Foreskin fibroblast (primary cell): ENCODE measurements at places on chromosomes 1 and 21.

- DNase-seq = no peak
These were observed 3.3 kb downstream of the LRRC38 start for GRCh38 chr1:13510499-13510898.

DNA sequence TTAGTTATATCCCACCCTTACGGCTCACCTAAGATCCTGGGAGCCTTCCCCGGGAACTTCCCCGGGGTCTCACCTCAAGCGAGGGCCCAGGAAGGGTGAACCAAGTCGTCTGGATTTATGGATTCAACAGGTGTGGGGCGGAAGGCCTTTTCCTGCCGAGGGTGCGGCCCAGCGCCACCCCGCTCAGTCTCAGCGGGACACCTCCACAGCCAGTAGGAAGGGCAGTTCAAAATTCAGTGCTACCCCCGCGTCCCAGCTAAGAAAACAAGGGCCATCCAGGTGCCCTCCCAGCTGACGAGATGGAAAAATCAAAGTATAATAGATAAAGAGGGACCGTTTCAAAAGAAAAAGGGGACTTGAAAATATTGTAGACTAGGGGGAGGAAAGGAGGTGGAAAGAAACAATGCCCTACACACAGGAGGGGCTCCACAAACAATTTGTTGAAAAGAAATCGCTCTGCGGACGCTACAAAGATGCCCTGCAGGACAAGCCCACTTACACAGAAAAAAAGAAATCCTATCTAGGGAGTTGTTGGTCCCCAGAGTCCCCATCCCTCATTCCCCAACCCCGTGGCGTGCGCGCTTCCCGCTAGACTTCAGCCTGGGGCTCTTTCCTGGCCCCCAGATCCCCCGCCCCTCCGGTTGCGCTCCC, 1.3 kb downstream of the SLC2A1 start:
- DNase-seq = no peak

GRCh38 chr21:23542097-23542496, 2065.2 kb downstream of the MRPL39 start:
- DNase-seq = no peak

- DNase-seq = peak; percentile 22
These were observed 734.3 kb downstream of the ADGRL2 start for GRCh38 chr1:82534996-82535395.

DNA sequence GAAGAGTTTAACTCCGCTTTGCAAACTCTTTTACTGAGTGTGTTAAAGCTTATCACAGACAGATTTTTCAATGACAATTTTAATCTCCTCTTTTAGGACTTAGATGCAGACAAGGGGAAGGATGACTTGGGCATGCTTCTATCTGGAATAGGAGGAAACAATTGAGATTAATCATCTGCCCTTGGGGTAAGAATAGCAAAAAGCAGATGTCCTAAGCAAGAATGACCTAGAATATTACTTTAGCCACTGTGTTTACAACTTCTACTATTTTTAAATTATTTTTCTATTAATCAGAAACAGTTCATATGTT, 569.0 kb upstream of the ADGRL2 start:
- DNase-seq = peak; percentile 88

DNA sequence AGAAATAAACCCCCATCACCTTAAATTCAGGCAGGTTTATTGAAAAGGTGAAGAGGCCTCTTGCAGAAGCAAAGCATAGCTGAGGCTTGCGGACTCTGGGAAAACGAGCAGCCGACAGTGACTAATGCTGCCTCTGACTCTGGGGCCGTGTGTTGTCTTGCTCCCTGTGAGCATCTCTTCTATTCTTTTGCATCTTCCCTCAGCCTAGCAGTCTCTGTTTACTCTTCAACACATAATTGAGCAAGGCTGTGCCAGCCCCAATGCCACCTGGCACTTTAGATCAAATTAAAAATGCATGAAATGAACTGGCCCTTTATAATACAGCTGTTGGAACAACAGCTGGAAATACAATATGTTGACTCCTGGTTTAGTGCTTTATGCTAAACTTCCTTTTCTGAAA, 18.4 kb upstream of the REG4 start:
- peak; percentile 15 for DNase-seq

GRCh38 chr1:229478852-229479251, 29.3 kb downstream of the NUP133 start:
- DNase-seq = no peak

DNA sequence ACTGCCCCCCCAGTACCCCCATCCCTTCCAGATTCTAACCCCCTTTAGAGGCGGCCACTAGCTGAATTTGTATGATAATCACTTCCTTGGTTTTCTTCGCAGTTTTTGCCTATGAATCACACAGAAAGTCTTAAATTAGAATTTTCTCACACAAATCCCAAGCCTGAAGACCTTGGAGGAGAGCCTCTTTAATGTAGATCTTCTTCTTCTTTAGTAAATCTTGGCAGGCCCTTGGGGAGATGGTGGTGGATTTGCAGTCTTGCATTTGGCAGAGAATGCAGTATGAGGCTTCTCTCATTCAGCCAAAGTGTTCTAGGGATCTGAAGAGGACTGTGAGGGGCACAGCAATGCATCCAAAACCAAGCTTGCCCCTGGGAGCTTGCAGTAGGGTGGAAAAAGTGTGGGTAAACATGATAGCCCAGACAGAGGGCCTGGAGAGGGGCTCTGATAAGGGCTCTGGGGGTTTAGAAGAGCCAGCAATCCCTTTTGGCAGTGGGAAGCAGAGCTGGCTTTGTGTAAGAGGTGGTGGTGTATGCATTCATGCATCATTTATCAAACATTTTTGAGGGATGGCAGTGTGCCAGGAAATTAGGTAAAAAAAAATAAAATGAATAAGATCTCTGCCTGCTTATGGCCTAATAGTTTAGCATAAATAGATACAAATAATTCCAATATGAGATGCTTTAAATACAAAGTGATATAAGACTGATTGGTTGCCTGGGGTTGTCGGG, 7.7 kb upstream of the CDC42 start:
- peak; percentile 66 for DNase-seq

DNA sequence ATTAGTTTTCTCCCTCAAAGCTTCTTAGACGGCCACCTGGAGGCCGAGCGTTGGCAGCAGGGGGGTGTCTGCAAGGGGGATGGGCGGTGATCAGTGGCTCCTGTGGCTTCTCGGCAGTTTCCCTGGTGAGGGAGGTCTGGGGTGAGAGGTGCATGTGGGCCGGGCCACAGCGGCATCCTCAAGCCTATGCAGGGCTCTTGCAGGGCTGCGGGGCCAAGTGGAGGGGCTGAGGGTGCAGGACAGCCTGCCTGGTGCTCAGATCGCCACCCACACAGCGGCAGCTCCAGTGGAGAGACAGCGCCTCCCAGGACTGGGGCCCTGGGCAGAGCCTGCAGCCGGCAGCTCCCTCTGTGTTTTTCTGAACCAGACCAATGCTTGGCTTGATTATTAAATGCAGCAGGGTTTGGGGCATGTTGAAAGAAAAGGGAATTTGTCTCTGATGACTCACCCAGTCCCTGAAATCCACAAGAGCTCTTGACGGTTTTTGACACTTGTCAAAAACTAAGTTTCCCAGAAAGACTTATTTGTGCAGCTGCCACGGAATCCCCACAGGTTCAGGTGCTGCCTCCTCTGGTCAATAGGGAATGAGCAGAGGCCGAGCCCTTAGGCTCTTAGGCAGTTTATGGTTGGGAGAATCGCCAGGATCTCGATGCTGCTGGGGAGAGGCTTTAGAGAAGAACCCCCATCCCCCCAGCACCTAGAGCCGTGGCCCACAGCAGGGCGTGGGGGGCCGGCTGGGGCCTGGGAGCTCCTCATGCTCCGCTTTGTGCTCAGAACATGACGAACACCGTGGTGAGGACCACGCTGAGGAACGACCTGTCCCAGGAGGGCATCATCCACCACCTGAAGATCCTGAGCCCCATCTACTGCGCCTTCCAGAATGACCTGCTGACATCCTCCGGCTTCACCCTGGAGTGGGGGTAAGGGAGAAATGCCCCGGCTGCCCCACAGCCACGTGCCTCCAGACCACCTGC, 54.7 kb downstream of the UMODL1 start:
- DNase-seq = peak; percentile 61

GRCh38 chr21:36175771-36176565, 19.3 kb downstream of the DOP1B start:
- no peak for DNase-seq

DNA sequence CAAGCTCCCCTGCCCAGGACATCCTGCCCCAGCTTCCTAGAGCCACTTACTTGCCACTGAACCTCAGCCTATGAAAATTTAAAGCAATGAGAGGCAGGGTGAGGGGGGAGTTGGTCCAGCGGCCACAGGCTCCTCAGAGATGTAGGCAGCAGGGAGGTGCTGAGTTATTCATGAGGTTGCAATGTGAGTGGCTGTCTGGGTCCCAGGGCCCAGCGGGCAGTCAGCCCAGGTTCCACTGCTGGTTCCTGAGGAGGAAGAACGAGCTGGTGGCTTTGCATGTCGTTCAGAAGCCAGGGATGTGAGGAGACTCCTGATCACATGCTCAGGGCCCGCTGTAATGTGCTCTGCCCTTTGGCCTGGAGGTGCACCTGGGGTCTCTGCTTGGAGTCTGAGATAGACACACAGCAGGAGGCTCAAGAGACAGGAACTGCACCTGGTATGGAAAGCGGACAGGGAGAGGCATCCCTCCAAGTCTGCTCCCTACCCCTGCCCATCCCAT, at the start of gene KNCN:
Gene KNCN (minus strand): TSS at position 51 of the 499 bp plus-strand sequence. CDS start 432 bp downstream, outside the sequence.
- no peak for DNase-seq

- peak; percentile 69 for DNase-seq
These were observed 160.3 kb downstream of the ETS2 start for GRCh38 chr21:38965910-38966504.

DNA sequence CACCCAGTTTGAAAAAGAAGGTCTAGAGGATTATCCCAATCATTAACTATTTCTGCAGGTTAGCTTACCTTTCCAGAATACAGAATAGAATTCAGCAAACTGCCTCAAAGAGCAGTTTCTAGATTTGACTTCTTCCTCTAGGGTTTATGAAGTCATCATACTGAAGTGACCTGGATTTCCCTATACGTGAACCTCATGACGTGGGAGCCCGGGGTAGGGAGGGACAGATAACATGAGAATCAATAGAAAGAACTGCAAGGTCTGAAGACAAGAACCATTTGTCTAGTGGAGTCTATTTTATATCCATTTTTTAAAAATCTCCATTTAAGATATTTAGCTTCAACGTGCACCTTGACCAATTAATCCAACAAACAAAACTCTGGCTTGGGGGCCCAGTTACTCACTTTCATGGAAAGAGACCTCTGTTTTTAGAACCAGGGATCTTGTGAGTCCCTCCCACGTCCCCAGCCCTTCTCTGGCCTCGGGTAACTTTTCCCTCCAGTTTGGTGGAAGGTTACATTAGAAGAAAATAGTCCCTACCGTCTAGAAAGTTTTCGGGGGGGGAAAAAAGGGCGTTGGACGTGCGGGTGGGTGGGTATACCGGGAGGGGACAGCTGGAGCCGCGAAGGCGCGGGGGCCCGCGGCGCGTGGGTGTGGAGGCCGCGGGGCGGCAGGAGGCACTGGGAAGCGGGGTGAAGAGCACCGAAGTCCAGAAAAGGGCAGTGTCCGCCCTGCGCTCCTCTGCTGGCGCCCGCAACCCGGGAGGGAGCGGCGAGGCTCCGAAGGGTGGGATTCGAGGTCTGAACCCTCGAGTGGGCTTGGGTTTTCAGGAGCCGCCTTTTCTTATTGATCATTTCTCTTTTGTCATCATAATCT, 13.8 kb upstream of the POGZ start:
- DNase-seq = peak; percentile 39

DNA sequence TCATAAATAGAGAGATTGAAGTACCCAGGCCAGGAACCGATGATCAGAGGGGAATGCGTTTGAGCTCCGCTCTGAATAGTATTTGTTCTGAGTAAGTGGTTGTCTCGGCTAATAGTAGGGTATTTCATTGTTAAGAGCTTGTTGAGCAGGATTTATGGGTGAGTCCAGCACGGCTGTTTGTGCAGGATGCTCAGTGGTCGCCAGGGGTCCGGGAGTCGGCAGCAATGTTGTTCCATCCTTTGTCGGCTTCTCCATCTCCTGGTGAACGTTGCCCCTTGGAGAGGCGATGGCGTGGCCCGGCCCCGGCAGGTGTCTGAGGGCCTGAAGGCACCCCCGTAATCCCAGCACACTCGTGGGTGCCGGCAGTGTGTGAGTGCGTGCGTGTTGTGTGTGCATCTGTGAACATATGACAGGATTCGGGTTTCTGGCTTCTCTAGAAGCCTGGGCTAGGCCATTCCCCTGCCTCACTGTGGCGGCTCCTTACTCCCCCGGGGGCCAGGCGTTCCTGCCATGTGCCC, 160.8 kb upstream of the ARHGEF16 start:
- DNase-seq = no peak

GRCh38 chr1:202061055-202061454, 50.7 kb downstream of the ELF3 start:
- DNase-seq = no peak

DNA sequence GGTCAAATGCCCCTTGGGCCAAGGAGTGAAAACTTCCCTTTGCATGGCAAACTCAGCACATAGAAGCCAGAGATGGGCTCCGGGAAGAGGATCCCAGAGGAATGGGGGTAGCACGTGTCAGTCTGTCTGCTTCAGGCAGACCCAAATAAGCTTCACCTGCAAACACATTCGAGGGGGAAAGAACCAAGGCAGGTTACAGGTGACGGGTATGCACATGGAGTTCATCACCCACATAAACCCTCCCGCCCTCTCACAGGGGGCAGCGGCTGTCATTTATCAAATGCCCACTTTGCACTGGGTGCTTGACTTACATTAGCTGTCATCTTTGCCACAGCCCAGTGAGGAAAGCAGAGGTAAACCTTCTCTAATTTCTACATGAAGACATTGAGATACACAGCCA, 73.0 kb upstream of the TLR5 start:
- DNase-seq = no peak

DNA sequence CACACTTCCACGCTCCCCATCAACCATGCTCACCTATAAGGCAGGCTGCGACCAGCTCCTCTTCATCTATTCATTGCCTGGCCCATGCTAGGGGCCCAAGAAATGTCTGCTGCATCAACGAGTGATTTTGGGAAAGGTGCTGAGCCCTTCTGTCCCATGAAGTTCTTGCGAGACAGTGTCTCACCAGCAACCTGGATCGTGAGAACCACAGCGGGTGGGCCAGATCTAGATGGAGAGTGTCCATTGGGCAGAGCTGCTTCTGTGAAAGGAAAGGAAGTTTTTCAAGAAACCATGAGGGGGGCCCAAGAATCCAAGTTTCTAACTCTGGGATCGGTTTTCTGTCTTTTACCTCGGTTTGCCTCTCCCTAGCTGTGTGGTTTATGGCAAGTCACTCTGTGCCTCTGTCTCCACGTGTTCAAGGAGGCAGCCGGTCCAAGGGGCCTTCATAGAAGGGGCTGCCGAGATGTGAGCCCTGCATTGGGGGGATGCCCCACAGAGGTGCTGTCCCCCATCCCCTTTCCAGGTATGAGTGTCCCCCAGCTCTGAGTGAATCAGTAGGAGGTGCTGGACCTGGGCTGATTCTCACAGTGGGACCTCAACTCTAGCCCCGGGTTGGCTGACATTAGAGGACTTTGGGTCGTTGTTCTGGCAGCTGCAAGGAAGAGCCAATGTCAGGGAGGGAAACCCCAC, 8.3 kb upstream of the PADI1 start:
- no peak for DNase-seq

GRCh38 chr1:91569411-91570119, 68.9 kb downstream of the CDC7 start:
- DNase-seq = peak; percentile 100

- no peak for DNase-seq
These were observed 82.9 kb downstream of the PLPPR4 start for GRCh38 chr1:99347041-99347684.
